ENCODE measurements at places on chromosomes 16 and 17.

DNA sequence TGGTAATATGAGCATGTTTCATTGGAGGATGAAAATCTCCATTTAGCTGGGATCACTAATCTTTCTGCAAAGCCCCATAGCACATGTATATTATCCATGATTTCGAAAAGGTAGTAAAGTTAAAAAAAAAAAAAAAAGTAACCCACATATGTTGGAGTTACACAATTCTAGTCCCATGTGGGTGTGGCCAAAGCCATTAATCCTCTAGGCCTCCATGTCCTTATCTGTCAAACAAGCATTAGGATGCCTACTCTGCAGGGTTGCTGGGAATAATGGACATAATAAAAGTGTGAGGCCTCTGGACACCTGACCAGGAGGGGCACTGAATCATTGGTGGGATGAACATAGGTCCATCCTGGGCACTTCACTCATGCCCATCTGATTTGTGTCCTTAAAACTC lies 29.2 kb upstream of the VAT1L start:
- DNase-seq = no peak

DNA sequence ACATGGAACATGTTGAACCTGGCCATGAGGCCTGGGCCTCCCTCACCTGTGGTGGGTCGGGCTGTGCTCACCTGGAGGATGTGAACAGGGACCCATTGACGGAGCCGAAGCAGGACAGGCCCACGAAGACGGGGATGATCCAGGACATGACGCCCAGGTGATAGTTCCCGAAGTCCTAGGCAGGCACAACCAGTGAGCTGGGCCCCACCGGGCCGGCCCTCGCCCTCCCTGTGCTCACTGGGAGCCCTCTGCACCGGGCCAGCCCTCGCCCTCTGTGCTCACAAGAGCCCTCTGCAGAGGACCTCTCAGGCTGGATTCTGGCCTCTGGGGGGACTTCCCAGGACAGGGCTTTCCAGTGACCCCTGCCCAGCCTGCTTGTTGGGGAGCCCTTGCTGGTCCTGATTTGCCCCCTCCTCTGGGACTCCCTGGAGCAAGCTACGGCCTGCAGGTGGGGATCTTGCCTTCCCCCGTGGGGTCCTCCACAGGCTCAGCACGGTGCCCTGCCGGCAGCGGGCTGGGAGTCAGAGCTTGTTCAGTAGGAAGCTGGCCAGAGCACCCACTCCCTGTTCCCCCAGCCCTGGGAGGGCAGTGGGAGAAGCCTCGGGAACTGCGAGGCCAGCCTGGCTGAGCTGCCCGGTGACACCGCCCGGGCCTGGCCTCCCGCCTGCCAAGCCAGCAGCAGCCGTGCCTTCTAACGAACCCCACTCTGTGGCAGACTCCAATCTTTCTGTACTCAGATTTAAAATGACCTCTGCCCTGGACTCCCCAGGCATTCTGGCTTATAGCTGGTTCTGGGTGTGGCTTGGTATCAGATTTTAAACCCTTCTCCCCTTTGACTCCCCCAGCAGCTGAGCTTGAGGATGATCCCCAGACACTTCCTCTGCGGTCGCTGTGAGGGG lies 30.4 kb downstream of the SLC7A5 start:
- DNase-seq = no peak

GRCh38 chr17:74296548-74296936 lies 22.5 kb downstream of the DNAI2 start:
- peak; percentile 33 for DNase-seq

GRCh38 chr17:77332981-77333685 lies 192.4 kb downstream of the SEC14L1 start:
- peak; percentile 46 for DNase-seq

- DNase-seq = no peak
Observed at GRCh38 chr17:46764709-46765401, 53.6 kb downstream of the WNT3 start.

GRCh38 chr17:65121368-65121767 lies 15.8 kb upstream of the RGS9 start:
- no peak for DNase-seq

- DNase-seq = no peak
Observed at GRCh38 chr17:79840269-79840988, 1.2 kb upstream of the CBX4 start.

GRCh38 chr17:13302419-13302818 lies 284.6 kb upstream of the ELAC2 start:
- no peak for DNase-seq

DNA sequence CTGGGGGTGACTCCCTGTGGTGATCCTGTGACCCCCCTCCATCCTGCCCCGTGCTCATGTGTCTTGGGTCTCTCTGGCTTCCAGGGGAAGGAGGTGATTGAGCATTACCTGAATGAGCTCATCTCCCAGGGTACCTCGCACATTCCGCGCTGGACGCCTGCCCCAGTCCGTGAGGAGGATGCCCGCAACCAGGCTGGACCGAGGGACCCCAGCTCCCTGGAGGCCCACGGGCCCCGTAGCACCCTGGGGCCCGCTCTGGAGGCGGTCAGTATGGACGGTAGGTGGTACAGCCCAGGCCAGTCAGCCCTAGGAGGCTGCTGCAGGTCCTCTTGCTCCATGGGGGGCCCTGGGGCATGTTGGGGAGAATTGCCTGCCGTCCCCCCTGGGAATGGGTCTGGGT lies 33.6 kb downstream of the SEC14L5 start:
- DNase-seq = no peak

GRCh38 chr16:11484691-11485258 lies 101.9 kb downstream of the LITAF start:
- no peak for DNase-seq

GRCh38 chr16:29811896-29812665 lies at the start of gene PRRT2:
TSS of gene PRRT2 (plus strand) at chr16:29812193. CDS start at chr16:29813055, 862 bp downstream.
- DNase-seq = peak; percentile 44
